Activated effector memory CD4-positive, alpha-beta T cell treated with Interleukin-2 at 50 U/mL for 16 hours (primary cell): ENCODE measurements at places on chromosomes 2 and 18.

DNA sequence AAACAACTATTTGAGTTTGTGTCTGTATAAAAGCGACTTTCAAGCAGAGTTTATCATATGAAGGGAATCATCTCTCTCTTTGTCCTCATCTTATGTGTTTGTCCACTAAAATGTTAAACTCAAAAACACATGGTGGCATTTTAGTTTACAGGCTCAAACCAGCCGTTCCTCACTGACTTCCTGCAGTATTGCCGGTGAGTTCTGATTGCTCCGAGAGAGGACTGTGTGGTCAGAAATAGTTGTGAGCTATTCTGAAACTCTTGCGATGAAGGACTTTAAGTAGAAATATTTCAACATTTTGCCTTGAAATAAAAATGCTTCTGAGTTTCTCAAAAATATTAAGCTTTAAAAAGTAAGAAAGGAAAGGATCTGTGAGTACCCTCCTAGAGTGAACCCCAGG lies 163.2 kb upstream of the CAVIN2 start:
- no peak for DNase-seq

DNA sequence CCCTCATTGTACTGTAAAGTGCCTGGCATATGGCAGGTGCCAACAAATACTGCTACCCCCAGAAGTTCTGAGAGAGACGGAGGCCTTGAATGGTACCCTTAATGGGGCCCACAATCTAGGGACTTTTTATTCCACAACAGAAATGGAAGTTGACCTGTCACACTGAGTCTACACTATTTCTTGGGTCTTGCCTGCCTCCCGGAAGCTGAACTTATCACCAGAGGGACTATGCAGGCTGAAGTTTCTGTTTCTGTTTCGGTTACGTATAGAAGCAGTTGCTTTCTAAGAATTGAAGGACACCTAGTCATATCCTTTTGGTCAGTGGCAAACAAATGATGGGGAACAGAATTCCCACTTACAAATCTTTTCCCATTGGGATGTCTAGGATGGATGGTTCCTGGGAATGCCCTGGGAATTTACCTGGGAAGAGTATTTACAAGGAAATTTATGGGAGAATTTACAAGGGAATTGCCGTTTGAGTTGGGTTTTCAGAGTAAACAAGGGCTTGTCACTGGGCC lies 74.2 kb downstream of the HS1BP3 start:
- DNase-seq = peak; percentile 1

- no peak for DNase-seq
Observed at GRCh38 chr2:14720319-14720718, 87.8 kb downstream of the LRATD1 start.

DNA sequence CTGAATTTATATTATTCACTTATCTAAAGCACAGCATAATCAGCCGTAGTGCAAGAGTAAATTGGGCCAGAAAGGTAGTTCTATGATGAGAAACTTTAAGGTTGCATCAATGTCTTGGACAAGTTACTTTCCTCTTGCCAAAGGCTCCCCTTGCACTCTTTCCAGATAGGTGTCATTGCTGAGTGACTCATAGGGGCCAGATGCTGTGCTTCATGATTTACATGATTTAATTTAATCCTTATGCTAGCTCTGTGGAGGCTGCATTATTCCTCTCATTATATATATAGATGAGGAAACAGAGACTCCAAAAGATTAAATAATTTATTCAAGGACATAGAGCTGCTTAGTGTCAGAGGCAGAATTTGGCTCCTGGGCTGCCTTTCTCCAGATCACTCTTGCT lies 5.0 kb downstream of the CFAP221 start:
- DNase-seq = no peak

DNA sequence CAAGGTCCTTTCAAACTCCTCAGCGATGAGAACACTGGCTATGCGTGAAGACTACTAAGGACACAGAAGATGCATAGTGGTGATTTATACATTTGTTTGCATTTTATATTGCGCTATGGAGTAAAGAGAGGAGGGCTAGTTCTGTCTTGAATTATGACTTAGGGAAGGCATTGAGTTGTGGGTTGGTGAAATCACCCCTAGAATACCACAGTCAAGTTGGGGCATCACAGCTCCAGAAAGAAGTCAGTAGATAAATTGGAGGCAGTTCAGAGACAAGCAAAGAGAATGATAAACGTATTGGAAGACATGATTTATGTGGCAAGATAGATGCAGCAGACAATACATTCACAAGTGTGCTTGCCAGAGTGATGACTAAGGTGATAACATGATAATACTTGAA lies 460.4 kb downstream of the EPHA4 start:
- no peak for DNase-seq

GRCh38 chr2:120204417-120204816 lies 18.8 kb downstream of the TMEM185B start:
- DNase-seq = no peak

GRCh38 chr2:17373741-17374140 lies 144.5 kb downstream of the RAD51AP2 start:
- no peak for DNase-seq

DNA sequence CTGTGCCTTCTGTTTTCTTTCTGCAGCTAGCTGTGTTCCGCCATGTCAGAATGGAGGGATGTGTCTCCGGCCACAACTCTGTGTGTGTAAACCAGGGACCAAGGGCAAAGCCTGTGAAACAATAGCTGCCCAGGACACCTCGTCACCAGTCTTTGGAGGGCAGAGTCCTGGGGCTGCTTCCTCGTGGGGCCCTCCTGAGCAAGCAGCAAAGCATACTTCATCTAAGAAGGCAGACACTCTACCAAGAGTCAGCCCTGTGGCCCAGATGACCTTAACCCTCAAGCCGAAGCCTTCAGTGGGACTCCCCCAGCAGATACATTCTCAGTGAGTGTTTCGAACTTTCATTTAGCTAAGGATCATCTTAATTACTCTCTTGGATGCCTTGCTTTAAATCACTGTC lies 74.1 kb downstream of the LTBP1 start:
- no peak for DNase-seq

DNA sequence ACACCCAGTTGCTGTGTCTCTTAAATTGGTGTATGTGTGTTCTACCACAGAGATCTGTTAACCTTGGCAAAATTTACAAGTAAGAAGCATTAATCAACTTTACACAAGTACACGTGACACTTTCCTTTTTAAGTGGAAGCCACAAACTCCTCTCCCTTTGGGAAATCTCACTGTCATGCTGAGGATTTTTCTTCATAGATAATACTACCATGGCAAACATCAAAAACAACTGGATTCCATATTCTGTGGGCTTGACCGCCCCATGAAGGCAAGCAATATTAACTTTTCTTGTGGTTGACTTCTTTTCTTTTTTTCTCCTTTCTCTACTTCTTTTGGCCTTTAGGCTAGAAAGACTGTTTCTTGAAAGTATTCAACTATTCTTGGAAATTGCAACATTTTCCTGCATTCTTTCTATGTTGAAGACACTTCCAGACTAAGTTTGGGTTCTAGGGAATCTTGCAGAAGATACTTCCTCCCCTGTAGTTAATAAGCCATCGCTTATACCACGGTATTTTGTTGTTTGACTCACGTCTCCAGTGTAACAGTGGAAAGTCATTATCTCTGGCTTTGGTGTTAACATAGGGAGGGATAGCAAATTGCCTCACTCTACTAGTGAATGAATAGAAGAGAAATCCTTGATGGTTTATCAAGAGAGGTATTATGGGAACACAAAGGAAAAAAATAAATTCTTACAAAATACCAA lies 79.5 kb downstream of the SLC8A1 start:
- no peak for DNase-seq

- DNase-seq = no peak
Observed at GRCh38 chr2:221943076-221943810, 355.6 kb downstream of the PAX3 start.

- DNase-seq = no peak
Observed at GRCh38 chr18:76475450-76476194, 19.4 kb downstream of the ZNF516 start.

- DNase-seq = no peak
Observed at GRCh38 chr2:181461056-181461997, 4.1 kb downstream of the ITGA4 start.

DNA sequence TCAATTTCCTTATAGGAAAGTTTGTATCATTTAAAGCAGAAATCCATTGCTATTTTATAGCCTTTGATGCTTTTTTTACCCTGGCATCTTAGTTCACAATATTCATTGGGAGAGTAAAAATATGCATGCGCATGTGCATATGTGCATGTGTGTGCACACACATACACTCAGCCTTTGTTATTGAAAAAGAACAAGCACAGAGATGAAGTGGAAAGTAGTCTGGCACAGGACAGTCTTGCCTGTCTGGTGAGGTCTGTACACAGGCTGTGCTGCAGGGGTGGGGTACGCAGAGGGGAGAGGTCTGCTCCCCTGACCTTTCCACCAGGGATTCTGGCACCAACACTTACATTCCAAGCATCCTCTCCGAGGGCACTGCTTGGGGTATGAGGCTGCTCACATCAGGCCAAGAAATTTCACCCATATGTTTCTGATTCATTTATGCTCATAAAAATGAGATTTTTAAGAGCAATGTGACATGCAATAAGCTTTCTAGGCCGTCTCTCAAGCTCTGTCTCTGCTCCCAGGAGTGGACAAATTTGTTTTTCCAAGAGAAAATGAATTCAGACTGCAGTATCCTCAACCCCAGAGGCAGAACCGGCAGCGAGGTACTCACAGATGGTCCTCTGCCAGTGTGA lies 237.2 kb downstream of the INSIG2 start:
- DNase-seq = no peak

DNA sequence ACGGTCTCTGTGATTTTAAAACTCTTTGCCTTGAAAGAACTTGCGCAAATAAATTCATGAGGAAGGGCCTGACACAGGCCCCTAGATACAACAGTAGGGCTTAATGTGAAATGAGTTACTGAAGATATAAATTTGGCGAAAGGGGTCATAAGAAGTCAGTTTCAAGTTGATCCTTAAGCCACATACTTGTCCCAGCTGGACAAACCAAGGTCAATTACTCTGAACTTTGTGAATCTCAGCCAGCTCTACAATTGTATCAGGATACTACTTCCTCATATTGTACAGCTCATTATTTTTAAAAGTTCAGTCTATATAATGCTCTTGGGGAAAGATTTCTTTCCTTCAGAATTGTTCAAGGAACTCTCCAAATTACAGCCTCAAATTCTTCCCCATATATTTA lies 432.8 kb downstream of the METTL4 start:
- no peak for DNase-seq

DNA sequence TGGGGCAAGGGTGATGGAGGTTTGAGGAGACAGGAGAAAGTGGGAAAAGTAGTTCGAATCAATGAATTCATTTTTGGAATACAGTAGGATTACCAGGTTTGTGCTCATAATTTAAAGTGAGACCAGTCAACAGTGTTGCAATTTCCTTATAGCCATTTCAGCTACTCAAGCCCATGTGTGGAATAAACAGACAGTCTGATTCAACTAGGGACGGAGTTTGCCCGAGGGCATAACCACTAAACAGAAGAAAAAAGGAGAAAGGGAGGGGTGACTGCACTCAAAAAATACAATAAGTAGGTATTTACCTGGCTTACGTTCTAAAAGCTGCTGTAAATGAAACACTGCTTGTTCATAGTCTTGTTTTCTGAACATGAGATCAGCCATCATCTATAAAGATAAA lies 55.2 kb downstream of the TTC21B start:
- DNase-seq = no peak

DNA sequence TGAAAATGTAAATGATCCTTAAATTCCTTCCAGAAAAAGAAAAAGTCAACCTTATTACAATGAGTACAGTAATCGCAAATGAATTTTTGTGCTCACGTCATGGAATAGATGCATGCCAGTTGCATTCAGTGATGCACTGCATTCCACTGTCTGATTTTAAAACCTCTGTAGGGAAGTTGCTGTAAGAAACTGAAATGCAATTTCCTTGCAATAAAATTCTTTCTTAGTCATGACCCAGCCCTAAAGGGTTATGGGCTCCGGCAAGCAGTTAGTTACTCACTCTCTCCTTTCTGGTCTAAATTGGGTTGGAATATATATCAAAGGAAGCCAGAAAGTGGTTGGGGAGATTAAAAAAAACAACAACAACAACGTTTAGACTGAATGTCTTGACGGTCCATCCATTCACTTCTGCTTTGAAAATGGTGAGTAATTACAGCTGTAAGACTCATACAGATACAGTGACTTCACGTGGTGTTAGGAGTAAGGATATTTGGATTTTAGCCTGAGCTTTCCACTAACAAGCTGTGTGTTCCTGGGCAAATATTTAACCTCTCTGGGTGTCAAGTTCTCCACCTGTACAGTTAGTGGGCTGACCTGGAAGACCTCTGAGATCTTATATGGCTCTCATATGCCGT lies 8.6 kb upstream of the RND3 start:
- no peak for DNase-seq

DNA sequence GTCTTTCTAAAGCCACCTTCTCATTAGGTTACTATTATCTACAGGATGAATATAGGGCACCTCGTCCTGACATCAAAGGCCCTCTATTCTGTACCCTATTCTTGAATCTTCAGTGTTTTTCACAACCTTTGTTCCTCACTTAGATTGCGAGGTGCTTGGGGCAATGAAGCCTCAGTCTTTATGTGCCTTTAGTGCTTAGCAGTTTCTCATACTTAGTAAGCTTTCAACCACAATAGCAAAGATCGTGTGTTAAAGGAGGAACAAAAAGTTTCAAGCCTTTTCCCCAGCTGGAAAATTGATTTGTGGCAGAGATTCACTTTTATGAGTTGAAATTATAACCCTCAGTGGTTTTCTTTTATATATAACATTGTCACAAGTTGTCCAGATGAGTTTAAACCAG lies 226.9 kb downstream of the MYO3B start:
- DNase-seq = no peak

DNA sequence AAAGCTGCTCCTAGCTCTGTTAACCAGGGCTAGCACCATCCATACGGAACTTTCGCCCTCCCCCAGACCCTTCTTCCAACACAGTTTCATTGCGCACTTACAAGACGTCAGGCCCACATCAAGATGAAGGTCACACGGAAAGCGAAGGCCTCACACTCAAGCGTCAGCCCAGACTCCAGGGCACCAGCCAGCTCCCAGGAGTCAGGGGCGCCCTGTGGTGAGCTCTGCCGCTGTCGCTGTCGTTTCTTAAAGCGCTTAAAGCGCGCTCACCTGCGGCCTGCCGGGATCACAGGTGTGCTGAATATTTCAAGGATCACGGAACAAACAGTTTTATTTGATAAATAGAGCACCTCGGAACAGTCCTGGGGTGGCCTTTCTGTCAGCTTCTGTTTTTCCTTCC lies 163.1 kb downstream of the CDH20 start:
- DNase-seq = no peak

- DNase-seq = no peak
Observed at GRCh38 chr2:170468557-170468956, 246.6 kb upstream of the SP5 start.
